Mesothelial cell of epicardium (in vitro differentiated cells): ENCODE measurements at places on chromosomes 3 and 15.

DNA sequence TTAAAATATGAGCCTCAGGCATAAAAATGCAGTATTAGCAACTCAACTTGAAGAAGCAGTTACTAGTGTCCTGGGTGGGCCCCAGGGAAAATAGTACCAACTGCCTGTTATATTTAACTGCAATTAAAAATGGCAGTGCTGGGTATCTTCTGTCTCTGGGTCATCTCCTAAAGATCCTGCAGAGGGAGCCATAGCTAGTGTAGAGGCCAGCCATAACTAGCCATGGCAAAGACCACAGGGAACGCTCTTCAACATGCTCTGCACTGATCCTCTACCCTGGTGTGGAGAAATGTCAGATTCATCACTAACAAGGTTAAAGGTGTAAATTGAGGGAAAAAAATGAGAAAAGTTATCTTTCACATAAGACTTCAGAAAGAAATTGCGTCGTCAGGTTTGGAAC is 181.3 kb downstream of the SNRPN start:
- no peak for DNase-seq
- H3K27me3 ChIP-seq = no peaks in the 10 kb centered on the region
- no peak overlapping the region for H3K4me3 ChIP-seq
- H3K4me1 ChIP-seq = peaks cover 14% of the 10 kb centered on the region
- peaks cover 2% of the 10 kb centered on the region for H3K36me3 ChIP-seq
- H3K27ac ChIP-seq = no peak overlapping the region

DNA sequence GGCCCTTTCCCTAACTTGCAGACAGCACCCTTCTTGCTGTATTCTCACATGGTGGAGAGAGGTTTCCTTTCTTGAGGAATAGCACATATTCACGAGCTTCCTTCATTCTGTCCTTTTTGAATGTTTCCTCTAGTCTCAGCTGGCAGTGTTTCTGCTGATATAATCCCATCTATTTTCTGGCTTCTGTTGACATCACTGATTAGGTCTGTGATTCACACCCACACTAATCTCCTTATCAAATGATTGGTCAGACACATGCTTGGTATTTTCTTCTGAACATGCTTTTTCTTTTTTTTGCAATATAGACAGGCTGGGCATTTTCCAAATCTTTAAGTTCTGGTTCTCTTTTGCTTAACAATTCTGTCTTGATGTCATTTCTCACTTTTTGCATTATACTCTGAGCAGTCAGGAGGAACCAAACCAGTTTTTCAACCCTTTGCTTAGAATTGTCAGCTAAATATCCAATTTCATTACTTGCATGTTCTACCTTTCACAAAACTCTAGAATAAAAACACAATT is 65.4 kb downstream of the OXSM start:
- H3K4me3 ChIP-seq = no peak overlapping the region
- DNase-seq = no peak
- H3K27me3 ChIP-seq = no peaks in the 10 kb centered on the region
- H3K4me1 ChIP-seq = peaks cover 18% of the 10 kb centered on the region

- peaks cover 7% of the 10 kb centered on the region for H3K27me3 ChIP-seq
- DNase-seq = no peak
- no peak overlapping the region for H3K4me3 ChIP-seq
- H3K4me1 ChIP-seq = peaks cover 8% of the 10 kb centered on the region
- no peaks in the 10 kb centered on the region for H3K36me3 ChIP-seq
These were observed 229.7 kb upstream of the ICE2 start for GRCh38 chr15:60708684-60709083.

DNA sequence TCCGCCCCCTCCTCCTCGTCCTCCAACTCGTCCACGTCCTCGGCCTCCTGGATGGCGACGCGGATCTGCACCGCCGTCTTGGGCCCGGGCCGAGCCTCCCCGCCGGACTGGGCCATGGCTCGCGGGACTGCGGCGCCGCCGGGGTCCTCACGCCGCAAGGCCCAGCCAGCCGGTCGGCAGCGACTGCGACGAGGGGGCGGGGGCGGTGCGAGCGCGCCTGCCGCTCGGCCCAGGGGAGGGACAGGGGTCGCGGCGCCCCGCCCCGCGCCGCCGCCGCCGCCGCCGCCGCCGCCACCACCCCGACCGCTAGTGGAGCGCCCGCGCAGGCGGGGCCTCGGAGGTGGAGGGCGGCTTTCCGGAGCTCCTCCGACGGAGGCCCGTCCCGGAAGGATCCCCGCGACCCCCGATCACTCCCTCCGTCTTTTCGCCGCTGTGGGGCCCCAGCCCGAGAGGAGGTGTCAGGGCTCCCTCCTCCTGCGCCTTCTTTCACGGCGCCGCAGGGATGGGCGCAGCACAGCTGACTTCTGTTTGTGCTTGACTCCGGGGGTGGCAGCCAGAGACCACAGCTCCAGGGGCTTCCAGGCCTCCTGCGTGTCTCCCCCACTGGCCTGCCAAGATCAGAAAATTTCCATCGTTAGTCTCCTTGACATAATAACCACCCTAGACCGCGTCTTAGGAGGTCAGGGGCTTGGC is at the start of gene LARP6:
LARP6 (minus strand) TSS at position 185 of the 693 bp plus-strand sequence; CDS start at position 116, 69 bp downstream.
- H3K27me3 ChIP-seq = no peaks in the 10 kb centered on the region
- peak; percentile 73 for DNase-seq
- H3K4me1 ChIP-seq = peaks cover 15% of the 10 kb centered on the region
- peak within 1 kb of the TSS; percentile 93 for H3K4me3 ChIP-seq

- H3K27ac ChIP-seq = peak overlapping the region; percentile 29
- no peak for DNase-seq
- no peak overlapping the region for H3K4me3 ChIP-seq
- no peaks in the 10 kb centered on the region for H3K27me3 ChIP-seq
- H3K4me1 ChIP-seq = peaks cover 42% of the 10 kb centered on the region
- no peaks in the 10 kb centered on the region for H3K36me3 ChIP-seq
These were observed 774.3 kb upstream of the NR2F2 start for GRCh38 chr15:95556225-95556624.

- H3K4me1 ChIP-seq = no peaks in the 10 kb centered on the region
- H3K27me3 ChIP-seq = peaks cover 14% of the 10 kb centered on the region
- H3K4me3 ChIP-seq = no peak overlapping the region
- H3K36me3 ChIP-seq = no peaks in the 10 kb centered on the region
These were observed 212.1 kb upstream of the EIF1B start for GRCh38 chr3:40097131-40098117.

- H3K27me3 ChIP-seq = no peaks in the 10 kb centered on the region
- no peaks in the 10 kb centered on the region for H3K36me3 ChIP-seq
- no peak overlapping the region for H3K27ac ChIP-seq
These were observed 342.9 kb upstream of the DPH6 start for GRCh38 chr15:35888815-35889214.

- H3K36me3 ChIP-seq = no peaks in the 10 kb centered on the region
- H3K27ac ChIP-seq = no peak overlapping the region
- DNase-seq = no peak
- H3K4me1 ChIP-seq = peaks cover 4% of the 10 kb centered on the region
- H3K4me3 ChIP-seq = no peak overlapping the region
These were observed 129.8 kb upstream of the CTDSPL start for GRCh38 chr3:37731895-37732294.

GRCh38 chr3:128215800-128216495 is 62.7 kb downstream of the EEFSEC start:
- peaks cover 21% of the 10 kb centered on the region for H3K4me1 ChIP-seq
- no peaks in the 10 kb centered on the region for H3K27me3 ChIP-seq
- DNase-seq = no peak
- no peak overlapping the region for H3K4me3 ChIP-seq
- H3K27ac ChIP-seq = no peak overlapping the region

- H3K4me1 ChIP-seq = peaks cover 15% of the 10 kb centered on the region
- peak within 1 kb of the TSS; percentile 71 for H3K4me3 ChIP-seq
- no peak within 1 kb of the TSS for H3K27ac ChIP-seq
- H3K27me3 ChIP-seq = peaks cover 64% of the 10 kb centered on the region
- peak; percentile 40 for DNase-seq
- peaks cover 8% of the 10 kb centered on the region for H3K36me3 ChIP-seq
These were observed at the start of gene GPR27 for GRCh38 chr3:71753701-71754609. TSS of gene GPR27 (plus strand) at chr3:71753855. CDS start at chr3:71754050, 195 bp downstream.

GRCh38 chr15:90819390-90819789 is 49.0 kb upstream of the FURIN start:
- no peaks in the 10 kb centered on the region for H3K36me3 ChIP-seq
- H3K4me1 ChIP-seq = peaks cover 6% of the 10 kb centered on the region
- no peak overlapping the region for H3K27ac ChIP-seq
- H3K27me3 ChIP-seq = no peaks in the 10 kb centered on the region
- H3K4me3 ChIP-seq = no peak overlapping the region
- no peak for DNase-seq

DNA sequence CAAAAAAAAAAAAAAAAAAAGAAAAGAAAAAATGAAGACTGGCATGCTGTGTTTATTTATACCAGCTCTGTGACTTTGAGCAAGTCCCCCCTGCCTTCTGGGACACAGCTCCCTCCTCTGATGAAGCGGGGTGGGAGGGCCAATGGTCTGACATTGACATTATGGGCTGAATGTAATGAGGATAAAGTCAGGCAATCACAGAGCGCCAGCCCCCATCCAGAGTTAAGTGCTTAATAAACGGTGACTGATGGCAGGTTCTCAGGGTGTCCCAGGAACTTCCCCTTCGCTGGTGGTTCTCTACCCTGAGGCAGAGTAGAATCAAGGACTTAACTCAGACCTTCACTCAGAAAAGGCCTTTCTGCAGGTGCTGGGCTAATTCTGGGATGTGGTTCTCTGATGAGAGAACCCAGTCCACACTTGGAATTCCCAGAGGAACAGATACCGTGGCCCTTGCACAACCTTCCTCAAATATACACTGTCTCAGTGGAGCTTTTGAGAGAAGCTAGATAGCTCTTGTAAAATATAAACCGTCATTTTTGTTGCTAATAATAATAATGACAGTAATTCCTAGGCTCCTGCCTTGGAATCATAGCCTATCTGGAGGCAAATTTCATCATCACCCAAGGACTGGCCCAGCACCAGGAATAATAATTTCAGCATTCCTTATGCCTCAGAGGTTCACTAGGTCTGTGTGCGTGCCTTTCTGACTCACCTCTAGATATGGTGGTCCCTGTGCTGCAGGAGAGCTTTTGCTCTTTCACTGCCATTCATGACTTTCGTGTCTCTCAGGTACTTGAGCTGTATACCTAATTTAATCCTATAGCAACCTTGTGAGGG is 115.8 kb downstream of the RPLP1 start:
- no peak overlapping the region for H3K27ac ChIP-seq
- H3K4me3 ChIP-seq = no peak overlapping the region
- H3K36me3 ChIP-seq = no peaks in the 10 kb centered on the region
- no peak for DNase-seq

DNA sequence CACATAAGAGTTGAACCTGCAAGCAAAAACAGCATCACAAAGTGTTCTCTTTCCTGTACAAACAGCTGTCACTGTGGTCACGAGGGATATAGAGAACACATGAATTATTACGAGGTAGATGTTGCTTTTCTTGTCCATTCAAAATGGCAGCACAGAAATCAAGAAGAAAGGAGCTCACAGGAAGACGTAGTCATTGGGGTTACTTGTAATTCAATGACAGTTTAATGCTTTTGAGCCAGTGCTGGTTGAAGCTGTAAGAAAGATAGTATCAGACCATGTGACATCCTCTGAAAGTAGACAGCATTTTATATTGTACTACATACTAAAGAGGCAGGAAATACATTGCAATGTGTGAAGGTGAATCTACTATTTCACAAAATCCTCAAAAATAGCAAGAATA is 140.4 kb downstream of the ABI3BP start:
- peaks cover 40% of the 10 kb centered on the region for H3K27me3 ChIP-seq
- no peak overlapping the region for H3K27ac ChIP-seq
- no peaks in the 10 kb centered on the region for H3K36me3 ChIP-seq
- DNase-seq = no peak

DNA sequence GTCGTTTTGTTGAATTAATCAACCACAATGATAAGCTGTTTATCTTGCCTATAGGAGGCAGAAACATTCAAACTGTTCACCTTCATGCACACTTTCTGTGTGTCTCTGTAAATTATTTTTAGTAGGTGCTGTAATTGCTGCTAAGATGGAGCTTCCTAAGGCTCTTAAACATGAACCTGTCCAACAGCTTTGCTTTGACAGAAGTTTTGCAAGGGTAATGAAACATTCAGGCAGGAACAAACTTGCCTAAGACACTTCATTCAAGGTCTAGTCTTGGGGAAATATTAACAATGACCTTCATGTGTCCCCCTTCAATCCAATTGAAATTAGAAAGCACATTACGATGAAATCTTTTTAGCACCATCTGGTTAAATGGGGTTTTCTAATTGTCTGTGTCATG is 156.1 kb downstream of the DIPK2A start:
- no peaks in the 10 kb centered on the region for H3K27me3 ChIP-seq
- H3K27ac ChIP-seq = peak overlapping the region; percentile 25

DNA sequence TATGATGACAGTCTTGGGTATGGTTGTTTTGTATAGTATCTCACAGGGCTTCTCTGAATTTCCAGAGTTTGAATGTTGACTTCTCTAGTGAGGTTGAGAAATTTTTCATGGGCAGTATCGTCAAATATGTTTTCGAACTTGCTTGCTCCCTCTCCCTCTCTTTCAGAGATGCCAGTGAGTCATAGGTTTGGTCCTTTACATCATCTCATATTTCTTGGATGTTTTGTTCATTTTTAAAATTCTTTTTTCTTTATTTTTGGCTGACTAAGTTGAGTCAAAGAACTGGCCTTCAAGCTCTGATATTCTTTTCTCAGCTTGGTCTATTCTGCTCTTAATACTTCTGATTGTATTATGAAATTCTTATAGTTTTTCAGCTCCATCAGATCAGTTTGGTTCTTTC is 282.3 kb upstream of the NECTIN3 start:
- DNase-seq = no peak
- H3K4me1 ChIP-seq = peaks cover 11% of the 10 kb centered on the region
- no peak overlapping the region for H3K27ac ChIP-seq
- H3K36me3 ChIP-seq = peaks cover 7% of the 10 kb centered on the region
- no peaks in the 10 kb centered on the region for H3K27me3 ChIP-seq

GRCh38 chr3:194386648-194387047 is 12.4 kb downstream of the GP5 start:
- H3K36me3 ChIP-seq = peaks cover 4% of the 10 kb centered on the region
- H3K27ac ChIP-seq = no peak overlapping the region
- H3K4me3 ChIP-seq = no peak overlapping the region
- H3K4me1 ChIP-seq = no peaks in the 10 kb centered on the region
- H3K27me3 ChIP-seq = peaks cover 11% of the 10 kb centered on the region
- DNase-seq = no peak

DNA sequence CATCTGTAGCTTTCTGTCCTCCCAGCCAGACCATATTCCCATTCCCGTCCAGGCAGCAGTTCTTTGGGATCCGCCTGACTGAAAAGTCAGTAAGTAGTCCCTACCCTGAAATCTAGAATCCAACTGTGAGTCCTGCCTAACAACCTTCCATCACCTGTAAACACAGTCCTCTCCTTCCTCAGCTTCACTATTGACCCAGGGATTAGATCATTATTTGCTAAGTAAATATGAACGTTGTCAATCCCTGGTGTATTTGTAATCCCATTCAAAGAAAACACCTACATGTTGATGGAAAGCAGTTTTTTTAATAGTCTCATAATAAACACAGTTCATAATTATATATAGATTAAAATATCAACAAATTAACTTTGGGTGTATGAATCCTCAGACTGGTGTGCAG is 732 bp downstream of the SAXO2 start:
- peak overlapping the region; percentile 91 for H3K4me3 ChIP-seq
- no peak for DNase-seq
- peaks cover 24% of the 10 kb centered on the region for H3K4me1 ChIP-seq
- peaks cover 3% of the 10 kb centered on the region for H3K36me3 ChIP-seq
- no peaks in the 10 kb centered on the region for H3K27me3 ChIP-seq
- H3K27ac ChIP-seq = peak overlapping the region; percentile 70

- no peak overlapping the region for H3K27ac ChIP-seq
- DNase-seq = no peak
- peaks cover 1% of the 10 kb centered on the region for H3K4me1 ChIP-seq
These were observed 4.1 kb downstream of the ADCY5 start for GRCh38 chr3:123444744-123445143.
